ENCODE measurements at places on chromosomes 7 and 10.
A peak's percentile ranks its signal among the peaks of the same experiment; 100 is the strongest.

DNA sequence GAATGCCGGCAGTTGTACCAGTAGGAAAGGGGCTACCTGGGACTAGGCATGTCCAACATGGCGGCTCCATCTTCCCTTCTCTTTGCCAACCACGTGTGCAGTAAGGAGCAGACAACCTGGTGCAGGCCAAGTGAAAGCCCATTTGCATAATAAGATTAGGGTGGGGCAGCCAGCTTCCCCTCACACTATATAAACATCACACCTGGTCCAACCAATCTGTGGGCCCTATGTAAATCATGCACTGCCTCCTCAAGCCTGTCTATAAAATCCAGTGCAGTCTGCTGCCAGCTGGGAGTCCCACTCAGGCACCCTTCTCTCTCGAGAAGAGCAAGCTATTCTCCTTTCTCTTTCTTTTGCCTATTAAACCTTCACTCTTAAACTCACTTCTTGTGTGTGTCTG is 429.3 kb downstream of the CALN1 start:
- DNase-seq: no peak

DNA sequence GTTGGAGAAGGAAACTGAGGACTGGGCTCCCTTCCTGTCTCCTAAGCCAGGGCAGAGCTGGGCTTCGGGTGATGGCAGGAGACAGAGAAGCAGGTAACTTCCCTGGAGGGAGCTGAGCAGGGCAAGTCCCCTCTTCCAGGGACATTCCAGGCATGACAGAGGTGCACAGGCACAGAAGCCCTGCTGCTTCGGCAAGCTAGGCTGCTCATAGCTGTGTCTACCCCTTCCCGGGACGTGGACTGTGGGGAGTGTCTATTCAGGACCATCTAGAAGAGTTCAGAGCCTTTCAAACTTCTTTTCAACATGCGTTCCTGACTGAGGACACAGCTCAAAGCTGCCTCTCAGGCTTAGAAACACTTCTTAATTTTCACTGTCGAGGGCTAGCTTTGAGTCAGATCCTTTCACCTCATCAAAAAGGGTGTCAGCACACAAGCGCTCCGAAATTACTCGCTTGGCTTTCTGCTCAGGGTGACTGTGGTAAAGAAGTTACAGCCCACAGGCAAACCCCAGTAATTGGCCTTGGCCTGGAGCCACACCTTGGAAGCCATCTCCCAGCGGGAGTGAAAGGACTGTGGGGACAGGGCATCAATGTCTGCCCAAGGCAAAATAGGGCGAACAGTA is 63.7 kb upstream of the STEAP1B start:
- no peak for DNase-seq

GRCh38 chr7:102973096-102973802 is 60.4 kb downstream of the LRRC17 start:
- DNase-seq: peak; percentile 33

DNA sequence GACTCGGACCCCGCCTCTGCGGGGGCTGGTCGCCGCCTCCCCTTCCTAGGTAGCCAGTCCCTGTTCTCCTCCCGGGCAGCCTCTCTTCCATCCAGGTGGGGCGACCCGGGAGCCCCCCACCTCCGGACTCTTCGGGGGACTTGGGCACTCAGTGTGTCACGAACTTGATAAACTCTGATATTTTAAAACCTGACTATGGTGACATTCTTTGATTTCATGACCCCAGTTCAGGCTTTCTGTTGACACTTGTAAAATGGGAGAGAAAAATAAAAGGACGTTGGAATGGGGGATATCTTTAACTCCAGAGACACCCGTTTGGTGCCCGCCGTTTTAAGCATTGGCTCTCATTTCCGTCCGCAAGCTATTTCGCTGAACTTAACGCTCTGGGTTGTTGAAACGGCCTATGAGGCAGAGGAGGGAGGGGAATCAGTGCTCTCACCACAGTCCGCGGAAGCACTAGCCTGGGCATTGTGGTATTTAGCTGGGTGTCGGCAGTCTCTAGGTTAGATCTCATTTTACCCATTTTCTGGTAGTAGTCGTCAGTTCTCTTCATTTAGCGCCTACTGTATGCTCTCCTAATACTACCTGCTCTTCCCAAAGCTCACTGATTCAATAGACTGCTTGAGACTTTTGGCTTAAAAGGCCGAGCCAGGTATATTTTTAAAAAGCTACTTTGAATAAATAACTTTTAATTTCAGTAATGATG is 738 bp downstream of the VPS26A start:
- DNase-seq: peak; percentile 68

DNA sequence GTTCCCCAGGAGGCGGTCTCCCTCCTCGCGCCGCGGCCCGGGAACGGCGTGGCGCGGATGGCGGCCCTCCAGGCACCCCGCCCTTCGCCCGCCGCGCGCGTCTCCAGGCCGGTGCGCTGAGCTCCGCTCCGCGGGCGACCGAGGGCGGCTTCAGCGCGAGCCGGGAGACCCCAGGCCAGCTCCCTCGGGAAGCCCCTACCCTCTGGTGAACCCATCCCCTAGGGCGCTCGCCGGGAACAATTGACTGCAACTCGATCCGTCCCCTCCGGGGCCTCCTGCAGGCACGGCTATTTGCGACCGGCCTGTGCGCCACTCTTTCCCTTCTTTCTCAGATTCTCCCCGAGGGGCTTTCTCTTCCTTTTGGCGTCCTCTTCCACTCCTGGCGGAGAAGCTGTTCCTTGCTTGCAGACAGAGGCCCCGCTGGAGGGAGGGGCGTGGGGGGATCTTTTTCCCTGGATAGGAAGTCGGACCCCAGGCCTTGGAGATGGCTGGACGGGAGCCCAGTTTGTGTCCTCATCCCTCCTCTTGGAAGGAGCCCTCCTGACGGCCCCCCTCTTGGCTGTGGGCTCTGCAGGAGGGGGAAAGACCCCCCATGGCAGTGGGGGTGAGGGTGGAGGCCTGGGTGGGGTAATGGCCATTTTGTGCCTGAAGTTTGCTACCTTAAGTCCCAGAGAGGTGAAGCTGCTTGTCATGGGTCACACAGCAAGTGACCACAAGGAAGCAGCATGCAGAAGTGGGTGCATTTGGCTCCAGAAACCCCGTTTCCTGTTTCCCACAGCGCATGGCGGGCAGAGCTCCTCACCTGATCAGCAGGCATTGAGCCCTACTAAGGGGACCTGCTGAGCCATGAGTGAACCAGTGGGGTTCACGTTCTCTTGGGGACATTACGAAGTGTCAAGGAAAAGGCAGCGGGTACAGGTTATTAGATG is 171.2 kb upstream of the TNRC18 start:
- DNase-seq: peak; percentile 54

- DNase-seq: no peak
Measured at GRCh38 chr7:93693796-93694195, 119.3 kb upstream of the CALCR start.

DNA sequence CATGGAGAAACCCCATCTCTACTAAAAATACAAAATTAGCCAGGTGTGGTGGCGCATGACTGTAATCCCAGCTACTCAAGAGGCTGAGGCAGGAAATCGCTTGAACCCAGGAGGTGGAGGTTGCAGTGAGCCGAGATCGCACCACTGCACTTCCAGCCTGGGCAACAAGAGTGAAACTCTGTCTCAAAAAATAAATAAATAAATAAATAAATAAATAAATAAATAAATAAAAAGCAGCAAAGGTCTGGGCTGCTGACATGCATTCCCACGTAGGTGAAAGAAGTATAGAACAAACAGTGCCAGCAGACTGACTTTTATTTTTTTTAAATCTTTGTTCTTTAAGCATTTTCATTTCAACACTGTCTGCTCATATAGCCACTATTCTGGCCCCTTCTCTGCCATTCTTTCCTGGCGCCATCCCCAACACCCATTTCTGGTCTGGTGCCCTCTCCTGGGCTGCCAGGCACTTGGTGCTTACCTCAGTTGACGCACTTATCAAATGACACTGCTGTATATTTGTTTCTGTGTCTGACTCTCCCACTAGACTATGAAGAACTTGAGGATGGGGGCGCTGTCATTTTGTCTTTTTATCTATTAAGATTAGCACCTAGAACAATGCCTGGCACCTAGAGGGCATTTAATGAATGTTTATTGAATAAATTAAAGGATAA is 15.6 kb downstream of the FAM107B start:
- DNase-seq: no peak

DNA sequence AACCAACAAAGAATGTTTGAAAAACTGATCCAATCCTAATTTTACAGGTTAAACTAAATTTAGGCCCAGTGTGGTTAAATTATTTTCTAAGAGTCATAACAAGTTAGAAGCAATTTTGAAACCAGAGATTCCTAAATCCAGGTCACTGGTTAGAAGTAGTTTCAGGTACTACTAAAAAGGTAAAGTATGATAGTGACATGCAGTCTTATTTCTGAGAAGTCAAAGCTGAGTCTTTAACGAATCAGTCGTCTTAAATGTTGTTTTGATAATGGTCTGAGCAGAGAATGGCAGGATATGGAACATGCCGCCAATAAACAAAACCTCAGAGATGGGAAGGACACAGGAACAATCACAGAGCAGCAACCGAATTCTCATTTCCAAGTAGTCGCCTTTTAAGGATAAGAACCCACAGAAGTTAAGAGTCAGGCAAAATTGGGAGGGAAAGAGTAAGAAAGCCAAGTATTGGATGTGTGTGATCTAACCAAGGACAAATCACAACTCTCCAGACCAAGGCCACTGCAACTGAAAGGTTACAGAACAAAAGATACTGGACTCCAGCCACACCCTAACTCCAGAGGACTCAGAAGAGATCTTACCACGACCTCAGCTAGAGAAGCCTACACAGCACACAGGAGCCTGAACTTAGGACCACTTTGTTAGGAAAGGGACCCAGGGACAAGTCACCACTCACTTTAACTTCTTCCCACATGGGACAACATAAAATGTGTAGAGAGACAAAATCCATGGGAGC is 19.7 kb downstream of the TMEM243 start:
- no peak for DNase-seq

DNA sequence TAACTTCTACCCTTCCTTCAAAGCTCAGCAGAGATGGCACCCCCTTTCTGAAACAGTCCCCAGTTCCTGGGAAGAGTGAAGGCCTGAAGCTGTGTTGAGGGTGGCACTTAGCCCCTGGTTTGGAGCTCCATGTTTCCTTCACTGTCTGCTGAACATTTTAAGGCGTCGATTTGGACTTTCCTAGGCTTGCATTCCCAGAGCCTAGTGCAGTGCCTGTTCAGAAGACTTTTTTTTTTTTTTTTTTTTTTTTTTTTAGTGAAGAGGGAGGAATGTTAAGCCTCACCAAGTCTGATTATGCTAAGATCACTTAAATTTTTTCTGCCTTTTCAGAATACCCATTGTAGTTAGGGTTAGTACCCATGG is 97.0 kb downstream of the PFKFB3 start:
- DNase-seq: no peak

- no peak for DNase-seq
Measured at GRCh38 chr10:125226823-125227222, 66.5 kb upstream of the CTBP2 start.

DNA sequence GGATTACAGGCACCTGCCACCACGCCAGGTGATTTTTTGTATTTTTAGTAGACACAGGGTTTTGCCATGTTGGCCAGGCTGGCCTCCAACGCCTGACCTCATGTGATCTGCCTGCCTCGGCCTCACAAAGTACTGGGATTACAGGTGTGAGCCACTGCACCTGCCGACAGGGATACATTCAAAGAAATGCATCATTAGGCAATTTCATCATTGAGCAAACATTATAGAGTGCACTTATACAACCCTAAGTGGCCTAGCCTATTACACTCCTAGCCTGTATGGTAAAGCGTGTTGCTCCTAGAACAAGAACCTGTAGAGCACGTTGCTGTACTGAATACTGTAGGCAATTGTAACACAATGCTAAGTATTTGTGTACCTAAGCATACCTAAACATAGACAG is 350.3 kb downstream of the GALNT17 start:
- no peak for DNase-seq

GRCh38 chr10:88110355-88110754 is 246.9 kb downstream of the PTEN start:
- peak; percentile 56 for DNase-seq

DNA sequence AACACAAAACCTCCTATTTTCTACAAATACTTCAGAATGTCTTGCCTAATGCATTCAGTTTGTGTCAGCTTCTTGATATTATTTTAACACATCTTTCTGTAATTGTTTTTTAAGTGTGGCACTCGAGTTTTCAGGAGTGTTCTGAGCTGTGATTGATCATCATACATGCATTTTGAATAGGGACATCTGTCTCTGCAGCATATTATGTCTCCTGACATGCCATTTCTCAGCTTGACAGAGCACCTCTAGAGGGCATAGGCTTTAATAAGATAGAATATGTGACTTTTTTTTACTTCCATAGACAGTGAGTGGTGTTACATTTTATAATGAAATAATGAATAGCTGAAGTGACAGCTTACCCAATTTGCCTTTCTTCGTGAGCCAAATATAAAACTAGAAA is 219.2 kb upstream of the HDAC9 start:
- no peak for DNase-seq

DNA sequence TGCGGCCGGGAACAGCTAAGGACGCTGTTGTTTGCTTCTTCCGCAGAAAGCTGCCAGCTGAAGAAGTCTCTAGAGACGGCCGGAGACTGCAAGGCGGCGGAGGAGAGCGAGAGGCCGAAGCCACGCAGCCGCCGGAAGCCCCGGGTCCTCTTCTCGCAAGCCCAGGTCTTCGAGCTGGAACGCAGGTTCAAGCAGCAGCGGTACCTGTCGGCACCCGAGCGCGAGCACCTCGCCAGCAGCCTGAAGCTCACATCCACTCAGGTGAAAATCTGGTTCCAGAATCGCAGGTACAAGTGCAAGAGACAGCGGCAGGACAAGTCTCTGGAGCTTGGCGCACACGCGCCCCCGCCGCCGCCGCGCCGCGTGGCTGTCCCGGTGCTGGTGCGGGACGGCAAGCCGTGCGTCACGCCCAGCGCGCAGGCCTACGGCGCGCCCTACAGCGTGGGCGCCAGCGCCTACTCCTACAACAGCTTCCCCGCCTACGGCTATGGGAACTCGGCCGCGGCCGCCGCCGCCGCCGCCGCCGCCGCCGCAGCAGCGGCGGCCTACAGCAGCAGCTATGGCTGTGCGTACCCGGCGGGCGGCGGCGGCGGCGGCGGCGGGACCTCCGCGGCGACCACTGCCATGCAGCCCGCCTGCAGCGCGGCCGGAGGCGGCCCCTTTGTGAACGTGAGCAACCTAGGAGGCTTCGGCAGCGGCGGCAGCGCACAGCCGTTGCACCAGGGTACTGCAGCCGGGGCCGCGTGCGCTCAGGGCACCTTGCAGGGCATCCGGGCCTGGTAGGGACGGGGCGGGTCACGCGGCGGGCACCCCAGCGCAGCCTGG is 2.4 kb downstream of the NKX2-3 start:
- DNase-seq: peak; percentile 60

GRCh38 chr7:93196336-93196735 is 29.9 kb downstream of the HEPACAM2 start:
- DNase-seq: peak; percentile 52

- no peak for DNase-seq
Measured at GRCh38 chr10:129969184-129969910, 5.3 kb upstream of the EBF3 start.

GRCh38 chr7:26417911-26418413 is 126.3 kb downstream of the SNX10 start:
- DNase-seq: no peak

Measured in suppressor macrophage (primary cell).